ENCODE measurements at places on chromosomes 6 and 20. TPM values are rescaled to one million over a fixed set of nuclear protein-coding genes. Genes with fewer than 3 reads are reported as not detected.

GRCh38 chr6:35048631-35049083 lies 92.5 kb downstream of the TCP11 start:
- DNase-seq: peak; percentile 54

HTR1E gene
- 0.07 TPM for polyA plus RNA-seq

PSORS1C1 gene
- 0.33 TPM for polyA plus RNA-seq

DNA sequence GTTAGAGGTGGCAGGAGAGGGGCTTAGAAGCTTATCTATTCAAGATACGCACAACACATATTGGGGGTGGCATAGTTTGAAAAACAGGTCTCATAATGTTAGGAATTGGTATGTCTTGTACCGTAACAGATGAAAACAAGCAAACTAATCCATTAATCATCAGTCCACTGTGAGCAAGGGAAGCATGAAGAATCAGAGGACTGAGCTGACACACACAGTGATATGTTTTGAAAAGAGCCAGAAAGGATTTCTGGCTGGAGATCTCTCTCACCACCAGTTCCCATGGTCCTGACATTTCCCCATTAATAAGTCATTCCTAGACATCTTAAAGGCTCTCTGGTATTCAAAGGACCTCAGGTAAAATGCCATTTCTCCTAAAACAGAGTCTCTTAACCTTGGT lies 158.8 kb upstream of the PHACTR1 start:
- no peak for DNase-seq

GPANK1 gene
- polyA plus RNA-seq: 21.4 TPM

ARMC2 gene
- polyA plus RNA-seq: 4.7 TPM

NFKBIE gene
- polyA plus RNA-seq: 10.5 TPM

GRCh38 chr6:159915397-159915796 lies 24.6 kb downstream of the MAS1 start:
- no peak for DNase-seq

GRCh38 chr6:150940941-150941340 lies 75.4 kb downstream of the MTHFD1L start:
- no peak for DNase-seq

Data from large intestine (tissue), 12 donors.